ENCODE measurements at places on chromosomes 13 and 19. TPM values are rescaled to one million over a fixed set of nuclear protein-coding genes. Genes with fewer than 3 reads are reported as not detected.
A peak's percentile ranks its signal among the peaks of the same experiment; 100 is the strongest.

DNA sequence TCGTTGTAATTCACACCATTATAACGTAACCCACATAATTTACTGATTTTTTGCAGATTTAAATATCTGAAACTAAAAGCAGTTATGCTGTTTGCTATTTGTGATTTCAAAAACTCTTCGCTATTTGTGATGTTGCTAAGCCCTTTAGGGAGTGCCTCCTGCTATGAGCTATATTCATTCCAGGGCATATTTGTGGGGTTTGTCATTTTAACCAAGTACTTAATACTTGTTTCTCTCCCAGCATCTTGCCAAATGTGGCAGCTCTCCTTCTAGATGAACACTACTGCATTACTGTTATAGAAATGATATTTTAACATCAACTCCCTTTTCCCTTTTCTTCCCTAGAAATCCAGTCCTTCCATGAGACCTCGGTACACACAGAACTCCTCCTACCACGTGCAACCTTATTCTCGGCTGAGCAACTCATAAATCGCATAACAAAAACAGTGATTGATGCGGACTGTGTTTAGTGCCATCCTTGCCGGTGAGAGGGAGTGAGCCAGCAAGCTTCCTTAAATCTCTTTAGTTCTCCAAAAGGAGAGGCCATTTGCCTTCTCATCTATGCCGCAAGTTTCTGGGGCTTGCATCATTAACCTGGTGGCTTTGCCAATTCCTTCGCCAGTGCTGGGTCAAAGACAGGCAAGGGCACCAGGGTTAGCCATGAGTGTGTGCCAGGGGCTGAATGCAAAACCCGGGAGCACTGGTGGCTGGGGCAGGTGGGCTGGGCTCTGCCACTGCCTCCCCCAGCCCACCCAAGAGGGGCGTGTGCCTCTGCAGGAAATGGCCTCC lies 33.4 kb downstream of the RFX2 start:
- H3K4me1 ChIP-seq = peaks cover 13% of the 10 kb centered on the region
- H3K36me3 ChIP-seq = no peaks in the 10 kb centered on the region
- H3K27ac ChIP-seq = peak overlapping the region; percentile 49
- H3K4me3 ChIP-seq = no peak overlapping the region
- no peaks in the 10 kb centered on the region for H3K27me3 ChIP-seq
- DNase-seq = peak; percentile 72

DNA sequence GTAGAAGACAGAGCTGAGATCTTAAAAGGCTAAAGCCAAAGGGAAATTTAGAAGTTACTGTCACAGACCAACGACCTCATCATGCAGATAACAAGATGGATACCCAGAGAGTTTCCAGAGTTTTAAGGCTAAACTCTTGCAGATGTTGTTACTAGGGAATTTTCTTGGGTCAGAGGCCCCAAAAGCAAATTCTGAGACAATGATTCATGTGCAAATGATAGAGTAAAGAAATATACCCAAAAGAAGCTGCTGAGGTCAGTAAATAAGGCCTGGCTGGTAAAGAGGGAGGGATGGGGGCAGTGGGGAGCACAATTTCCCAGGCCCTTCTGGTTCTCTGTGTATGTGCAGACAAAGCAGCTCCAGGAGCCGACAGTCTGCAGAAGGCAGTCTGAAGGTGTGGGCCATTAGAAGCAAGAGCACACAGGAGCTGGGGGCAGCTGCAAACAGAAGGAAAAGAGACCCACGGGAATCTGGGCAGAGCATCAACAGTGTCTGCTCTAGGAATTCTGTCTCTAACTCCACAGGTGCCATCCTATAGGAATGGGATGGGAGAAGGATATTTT lies 330.8 kb downstream of the TBC1D4 start:
- no peaks in the 10 kb centered on the region for H3K4me1 ChIP-seq
- no peaks in the 10 kb centered on the region for H3K27me3 ChIP-seq
- no peaks in the 10 kb centered on the region for H3K36me3 ChIP-seq
- H3K27ac ChIP-seq = no peak overlapping the region
- DNase-seq = peak; percentile 22

Gene KLK8
- polyA plus RNA-seq = not detected

DNA sequence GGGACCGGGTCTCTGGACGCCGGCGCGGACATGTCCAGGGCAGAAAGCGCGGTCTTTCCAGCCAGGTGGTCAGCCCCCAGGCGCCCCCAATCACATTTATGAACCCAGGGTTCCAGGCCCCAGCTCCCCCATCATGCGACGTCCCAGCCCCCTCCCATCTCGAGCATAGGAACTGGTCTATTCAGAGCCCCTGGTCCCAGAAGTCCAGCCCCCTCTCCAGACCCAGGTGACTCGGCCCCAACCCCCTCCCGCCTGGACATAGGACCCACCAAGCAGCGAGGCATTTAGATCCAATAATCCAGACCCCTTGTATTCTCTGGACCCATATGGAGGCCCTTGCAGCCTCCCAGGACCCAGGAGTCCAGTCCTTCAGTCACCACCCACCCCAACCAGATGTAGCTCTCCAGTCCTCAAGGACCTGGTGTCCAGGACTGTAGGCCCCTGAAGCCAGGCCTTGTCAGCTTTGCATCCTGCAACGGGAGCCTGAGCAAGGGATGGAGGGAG lies 501 bp downstream of the APLP1 start:
- H3K27ac ChIP-seq = no peak overlapping the region
- peaks cover 20% of the 10 kb centered on the region for H3K4me1 ChIP-seq
- DNase-seq = no peak
- peaks cover 41% of the 10 kb centered on the region for H3K27me3 ChIP-seq
- H3K36me3 ChIP-seq = no peaks in the 10 kb centered on the region

DNA sequence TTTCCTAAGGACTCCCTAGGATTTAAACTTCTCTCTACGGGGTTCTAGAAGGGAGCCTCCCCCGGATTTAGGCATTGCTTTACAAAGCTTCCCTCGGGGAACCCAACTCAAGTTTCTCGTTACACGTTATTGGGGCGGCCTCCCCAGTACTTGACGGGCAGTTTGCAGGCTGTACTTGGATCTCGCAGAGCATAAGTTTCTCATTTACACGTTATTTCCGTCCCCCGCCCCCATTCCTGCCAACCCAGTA lies 584 bp downstream of the SMG9 start:
- peak overlapping the region; percentile 91 for H3K4me3 ChIP-seq
- no peaks in the 10 kb centered on the region for H3K27me3 ChIP-seq
- peaks cover 21% of the 10 kb centered on the region for H3K4me1 ChIP-seq
- peak overlapping the region; percentile 100 for H3K27ac ChIP-seq

DNA sequence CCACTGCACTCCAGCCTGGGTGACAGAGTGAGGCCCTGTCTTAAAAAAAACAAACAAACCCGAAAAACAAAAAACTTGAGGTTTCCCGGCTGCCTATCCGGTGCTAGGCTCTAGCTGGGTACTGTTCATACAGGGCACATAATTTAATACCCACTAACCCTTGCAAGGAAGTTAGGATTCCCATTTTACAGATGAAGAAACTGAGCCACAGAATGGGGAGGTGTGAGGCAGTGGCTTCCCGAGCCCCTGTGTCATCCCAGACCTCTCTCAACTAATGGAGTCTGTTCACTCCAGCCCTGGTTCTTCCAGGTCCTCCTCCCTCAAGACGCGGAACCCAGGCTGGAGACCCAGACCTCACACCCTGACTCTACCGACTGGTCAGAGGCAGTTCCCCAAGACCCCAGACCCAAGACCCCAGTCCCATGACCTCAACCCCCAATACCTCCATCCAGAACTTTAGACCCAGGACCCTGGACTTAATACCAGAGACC lies 576 bp downstream of the APBA3 start:
- peak overlapping the region; percentile 77 for H3K27ac ChIP-seq
- H3K4me3 ChIP-seq = peak overlapping the region; percentile 97
- peaks cover 22% of the 10 kb centered on the region for H3K4me1 ChIP-seq

Gene PBX4
- polyA plus RNA-seq = 1.9 TPM

Gene CEACAM3
- 0.27 TPM for polyA plus RNA-seq

- no peak overlapping the region for H3K27ac ChIP-seq
- peaks cover 28% of the 10 kb centered on the region for H3K36me3 ChIP-seq
- no peak overlapping the region for H3K4me3 ChIP-seq
Measured at GRCh38 chr19:6730153-6730804, 7.1 kb downstream of the GPR108 start.

DNA sequence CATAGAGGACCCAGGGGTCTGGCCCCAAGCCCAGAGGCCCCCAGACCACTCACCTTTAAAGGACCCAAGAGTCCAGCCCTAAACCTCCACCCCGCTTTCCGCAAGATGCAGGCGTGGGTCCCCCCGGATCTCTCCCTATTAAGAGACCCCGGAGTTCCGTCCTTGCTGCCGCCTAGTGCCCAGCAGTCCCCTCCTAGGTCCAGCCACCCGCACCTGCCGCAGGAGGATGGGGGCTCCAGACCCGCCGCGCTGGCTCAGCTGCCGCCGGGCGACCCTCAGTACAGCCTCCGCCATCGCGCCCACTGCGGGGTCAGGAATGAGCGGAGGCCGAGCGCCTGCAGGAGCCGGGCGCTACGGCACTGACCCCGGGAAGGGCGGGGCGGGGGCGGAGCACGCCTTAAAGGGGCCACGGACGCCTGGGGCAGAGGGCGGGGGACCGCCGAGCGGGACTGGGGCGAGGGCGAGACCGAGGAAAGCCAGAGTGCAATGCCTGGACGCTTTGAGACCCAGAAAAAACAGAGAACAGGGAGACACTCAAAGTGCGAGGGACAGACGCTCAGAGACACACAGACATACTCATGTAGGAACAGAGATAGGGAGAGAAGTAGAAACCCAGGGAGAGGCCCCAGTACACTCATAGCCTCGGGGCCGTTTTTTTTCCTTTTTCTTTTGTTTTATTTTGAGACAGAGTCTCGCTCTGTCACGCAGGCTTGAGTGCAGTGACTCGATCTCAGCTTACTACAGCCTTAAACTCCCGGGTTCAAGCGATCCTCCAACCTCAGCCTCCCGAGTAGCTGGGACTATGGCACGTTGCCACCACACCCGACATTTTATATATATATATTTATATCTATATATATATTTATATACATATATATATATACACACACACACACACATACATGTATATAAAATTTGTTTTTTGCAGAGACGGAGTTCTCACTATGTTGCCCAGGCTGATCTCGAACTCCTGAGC lies at the start of gene ETHE1:
ETHE1 (minus strand) TSS at position 318 of the 976 bp plus-strand sequence; CDS start at position 294, 24 bp downstream.
- no peaks in the 10 kb centered on the region for H3K36me3 ChIP-seq
- H3K4me1 ChIP-seq = peaks cover 25% of the 10 kb centered on the region
- no peaks in the 10 kb centered on the region for H3K27me3 ChIP-seq
- H3K27ac ChIP-seq = peak within 1 kb of the TSS; percentile 86
- DNase-seq = peak; percentile 87

DNA sequence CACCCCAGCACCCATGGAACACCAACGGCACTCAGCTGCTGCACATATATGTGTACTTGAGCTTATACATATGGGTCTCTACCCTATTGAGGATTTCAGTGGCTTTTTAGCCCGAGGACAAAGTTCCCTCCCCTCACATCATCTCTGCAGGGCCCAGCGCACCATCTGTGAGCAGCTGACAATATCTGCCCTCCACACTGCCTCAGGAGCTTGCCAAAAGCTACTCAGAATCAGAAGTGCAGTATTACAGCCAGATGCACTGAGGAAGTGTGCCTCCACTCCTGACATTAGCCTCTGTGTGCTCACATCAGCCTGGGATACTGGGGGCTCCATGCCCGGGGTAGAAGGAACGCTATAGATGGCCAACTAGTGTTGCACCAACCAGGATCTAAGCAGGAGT lies 903.9 kb downstream of the UQCRFS1 start:
- no peak overlapping the region for H3K4me3 ChIP-seq
- no peaks in the 10 kb centered on the region for H3K27me3 ChIP-seq
- DNase-seq = peak; percentile 55
- no peaks in the 10 kb centered on the region for H3K36me3 ChIP-seq

Gene RGS9BP
- polyA plus RNA-seq = 0.17 TPM

Gene ZNF358
- 49.8 TPM for polyA plus RNA-seq

Gene CTXN1
- polyA plus RNA-seq = 1.7 TPM

Gene SULT2B1
- 0.27 TPM for polyA plus RNA-seq

Gene TJP3
- not detected for polyA plus RNA-seq

- H3K4me1 ChIP-seq = no peaks in the 10 kb centered on the region
- H3K4me3 ChIP-seq = no peak overlapping the region
- H3K27ac ChIP-seq = no peak overlapping the region
- no peak for DNase-seq
- H3K27me3 ChIP-seq = no peaks in the 10 kb centered on the region
Measured at GRCh38 chr13:59392328-59392727, 771.4 kb downstream of the DIAPH3 start.

Gene MRPL54
- polyA plus RNA-seq = 31.1 TPM

Gene PLPP2
- 0.41 TPM for polyA plus RNA-seq

- no peak for DNase-seq
- H3K4me3 ChIP-seq = no peak overlapping the region
- no peaks in the 10 kb centered on the region for H3K27me3 ChIP-seq
- no peak overlapping the region for H3K27ac ChIP-seq
Measured at GRCh38 chr13:91362908-91363307, 15.4 kb downstream of the MIR17HG start.

Gene POP4
- polyA plus RNA-seq = 45.2 TPM

- H3K27ac ChIP-seq = no peak overlapping the region
- no peak overlapping the region for H3K4me3 ChIP-seq
- no peaks in the 10 kb centered on the region for H3K27me3 ChIP-seq
Measured at GRCh38 chr13:40439928-40440327, 226.5 kb downstream of the FOXO1 start.

- no peak overlapping the region for H3K4me3 ChIP-seq
- no peaks in the 10 kb centered on the region for H3K27me3 ChIP-seq
- H3K4me1 ChIP-seq = no peaks in the 10 kb centered on the region
- H3K27ac ChIP-seq = no peak overlapping the region
- DNase-seq = no peak
- no peaks in the 10 kb centered on the region for H3K36me3 ChIP-seq
Measured at GRCh38 chr13:26531742-26532141, 25.7 kb upstream of the WASF3 start.

DNA sequence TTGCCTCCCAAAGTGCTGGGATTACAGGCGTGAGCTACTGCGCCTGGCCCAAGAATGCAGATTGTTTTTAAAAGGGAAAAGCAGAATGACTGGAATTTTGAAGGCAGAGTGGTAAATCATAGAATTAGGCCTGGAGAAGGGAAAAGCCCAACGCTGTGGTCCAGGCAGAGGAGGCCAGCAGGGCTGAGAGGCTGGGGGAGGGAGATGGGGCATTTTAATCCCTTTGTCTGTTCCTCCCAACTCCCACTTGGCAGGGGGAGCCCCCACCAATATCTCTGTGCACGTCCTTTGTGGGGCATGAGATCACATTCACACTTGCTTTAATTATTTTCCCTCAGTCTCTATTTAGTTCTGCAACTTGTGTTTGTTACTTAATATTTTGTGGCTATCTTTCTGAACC lies 54.4 kb upstream of the RANBP3 start:
- H3K36me3 ChIP-seq = peaks cover 4% of the 10 kb centered on the region
- H3K4me1 ChIP-seq = no peaks in the 10 kb centered on the region
- DNase-seq = no peak
- H3K4me3 ChIP-seq = no peak overlapping the region
- H3K27ac ChIP-seq = no peak overlapping the region
- no peaks in the 10 kb centered on the region for H3K27me3 ChIP-seq

GRCh38 chr13:110425444-110425780 lies 118.3 kb downstream of the COL4A2 start:
- no peak for DNase-seq
- H3K27me3 ChIP-seq = no peaks in the 10 kb centered on the region
- no peak overlapping the region for H3K27ac ChIP-seq
- H3K4me1 ChIP-seq = peaks cover 13% of the 10 kb centered on the region

All from muscle of leg (tissue), 16 donors.